ENCODE measurements at places on chromosomes 1 and 21.

GRCh38 chr1:87956750-87957149 is 628.1 kb downstream of the LMO4 start:
- no peak for DNase-seq

- no peak for DNase-seq
Observed at GRCh38 chr1:70318191-70318590, 36.3 kb downstream of the ANKRD13C start.

DNA sequence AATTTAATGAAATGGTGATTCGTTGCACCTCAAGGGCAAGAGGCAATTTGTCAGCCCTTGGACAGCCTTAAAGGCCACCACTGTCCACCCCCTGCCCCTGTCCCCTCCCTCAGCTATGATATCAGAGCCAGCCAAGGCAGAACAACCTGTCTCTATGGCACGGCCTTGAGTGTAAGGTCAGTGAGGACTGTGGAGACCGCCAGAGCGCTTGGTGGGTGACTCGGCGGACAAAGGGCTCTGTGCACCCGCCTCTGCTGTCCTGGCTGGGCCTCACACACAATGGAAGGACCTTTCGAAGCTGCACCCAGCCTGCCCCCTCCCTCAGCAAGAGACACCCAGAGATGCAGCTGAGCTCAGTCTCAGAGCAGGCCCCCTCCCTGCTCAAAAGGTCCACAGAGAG is 50.6 kb downstream of the SDC3 start:
- no peak for DNase-seq

- no peak for DNase-seq
Observed at GRCh38 chr1:94118471-94118870, 2.5 kb downstream of the ABCA4 start.

DNA sequence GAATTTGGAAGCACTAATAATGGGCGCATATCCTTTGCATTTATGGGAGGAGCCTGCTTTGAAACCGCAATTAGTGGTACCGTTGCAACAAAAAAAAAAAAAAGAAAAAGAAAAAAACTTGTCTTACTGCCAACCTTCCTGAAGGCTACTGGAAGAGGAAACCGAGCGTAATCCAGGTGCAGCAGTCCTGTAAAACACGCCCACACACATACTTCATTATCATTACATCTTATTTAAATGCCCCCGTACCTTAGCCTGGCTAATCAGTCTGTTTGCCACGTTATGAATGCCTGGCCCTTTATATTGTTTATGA is 686 bp upstream of the ZNF281 start:
- no peak for DNase-seq

DNA sequence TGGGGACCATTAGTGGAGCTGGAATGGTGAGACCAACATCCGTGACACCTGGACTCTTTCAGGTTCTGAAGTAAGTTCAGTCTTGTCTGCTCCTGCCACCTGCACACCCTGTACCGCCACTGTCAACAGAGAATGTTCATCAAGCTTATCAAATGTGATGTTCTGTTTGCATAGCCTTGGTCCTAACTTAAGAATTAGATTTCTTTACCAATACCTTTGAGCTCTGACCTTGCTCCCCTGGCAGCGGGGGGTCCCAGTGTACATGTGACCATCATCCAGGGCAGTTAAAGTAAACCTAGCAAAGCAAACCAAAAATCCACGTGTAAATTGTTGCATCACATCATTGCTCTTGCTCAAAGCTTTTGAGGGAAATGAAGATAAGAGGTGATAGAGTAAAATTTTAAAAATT is 14.5 kb downstream of the SLC25A33 start:
- DNase-seq: no peak

- DNase-seq: no peak
Observed at GRCh38 chr1:92989253-92989652, 28.0 kb upstream of the DIPK1A start.

DNA sequence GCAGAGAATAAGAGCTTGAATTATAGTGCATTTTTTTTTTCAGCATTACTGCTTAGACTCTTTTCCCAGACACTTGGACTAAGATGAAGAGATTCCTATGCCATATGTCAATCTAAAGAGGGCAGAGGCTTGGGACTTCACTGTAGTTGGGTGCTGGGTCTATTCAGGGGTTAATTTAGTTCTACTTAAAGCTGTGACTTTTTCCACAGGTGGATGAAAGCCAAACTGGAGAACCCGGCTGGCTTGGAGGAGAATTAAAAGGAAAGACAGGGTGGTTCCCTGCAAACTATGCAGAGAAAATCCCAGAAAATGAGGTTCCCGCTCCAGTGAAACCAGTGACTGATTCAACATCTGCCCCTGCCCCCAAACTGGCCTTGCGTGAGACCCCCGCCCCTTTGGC is 104.8 kb downstream of the ATP5PO start:
- DNase-seq: no peak

DNA sequence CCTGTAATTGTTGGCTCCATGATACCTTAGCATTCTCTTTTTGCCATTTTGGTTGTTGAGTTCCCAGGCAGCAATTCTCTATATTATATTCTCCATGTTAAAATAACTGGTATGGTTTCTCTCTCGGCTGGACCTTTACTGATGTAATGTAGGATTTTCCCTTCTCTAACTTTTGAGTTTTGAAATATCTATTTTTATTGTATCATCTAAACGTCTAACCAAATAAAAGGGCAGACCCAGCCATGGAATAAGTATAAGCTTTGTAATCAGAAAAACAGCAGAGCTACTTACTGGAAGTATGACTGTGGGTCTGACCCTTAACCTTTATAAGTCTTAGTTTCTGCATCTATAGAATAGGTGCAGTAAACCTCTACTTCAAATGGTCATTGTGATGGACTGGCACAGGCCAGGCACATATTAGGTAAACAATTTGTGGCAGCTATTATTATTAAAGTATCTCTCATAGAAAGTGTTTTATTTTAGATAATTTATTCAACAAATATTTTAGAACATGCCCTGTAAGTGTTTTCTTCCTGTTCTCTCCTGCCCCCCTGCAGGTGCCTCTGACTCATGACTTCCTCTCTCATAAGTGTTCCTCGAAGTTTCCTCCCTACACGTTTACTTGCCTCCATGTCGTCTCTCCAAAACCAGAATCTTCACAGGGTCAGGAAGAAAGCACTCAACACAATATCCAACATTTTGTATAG is 224.9 kb upstream of the FGGY start:
- no peak for DNase-seq

DNA sequence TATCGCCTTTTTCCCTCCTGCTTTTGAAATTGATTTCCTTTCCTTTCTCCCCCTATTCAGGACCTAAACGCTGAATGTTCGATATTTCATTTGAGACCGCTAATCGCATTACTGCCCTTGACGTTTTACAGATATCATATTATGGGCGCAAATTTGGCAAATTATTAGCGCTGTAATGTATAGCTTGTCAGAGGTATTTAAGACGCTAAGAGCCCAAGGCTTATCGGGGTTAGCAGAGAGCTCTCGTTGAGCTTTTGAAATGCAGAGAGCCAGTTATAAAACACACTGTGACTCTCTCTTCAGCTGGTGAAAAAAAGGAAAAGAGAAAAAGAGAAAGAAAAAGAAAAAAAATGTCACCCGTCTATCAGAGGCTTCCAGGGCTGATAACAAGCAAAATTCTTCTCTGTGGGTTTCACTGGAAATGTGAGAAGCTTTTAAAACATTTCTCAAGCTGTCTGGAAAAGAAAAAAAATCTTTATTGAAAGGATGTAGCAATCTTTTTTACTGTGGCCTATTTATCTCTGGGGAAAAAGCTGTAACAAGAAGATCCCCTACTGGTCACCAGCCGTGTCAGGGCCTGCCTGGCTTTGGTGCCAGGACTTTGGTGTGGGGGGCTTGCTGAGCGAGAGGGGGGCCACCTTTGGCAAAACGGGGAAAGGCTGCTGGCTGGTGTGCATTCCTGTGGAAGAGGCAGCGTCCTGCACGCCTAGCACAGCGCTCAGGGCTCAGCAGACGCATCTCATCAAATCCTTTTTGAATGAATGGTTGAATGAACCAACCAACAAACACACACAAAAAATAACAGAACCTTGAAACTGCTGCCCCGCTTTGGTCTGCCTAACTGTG is 119.8 kb downstream of the RNF220 start:
- no peak for DNase-seq

GRCh38 chr1:228378873-228379460 is 27.7 kb downstream of the TRIM11 start:
- DNase-seq: no peak

- DNase-seq: no peak
Observed at GRCh38 chr1:41412748-41413147, 51.5 kb downstream of the FOXO6 start.

- no peak for DNase-seq
Observed at GRCh38 chr1:74367175-74367813, 132.1 kb downstream of the TNNI3K start.

DNA sequence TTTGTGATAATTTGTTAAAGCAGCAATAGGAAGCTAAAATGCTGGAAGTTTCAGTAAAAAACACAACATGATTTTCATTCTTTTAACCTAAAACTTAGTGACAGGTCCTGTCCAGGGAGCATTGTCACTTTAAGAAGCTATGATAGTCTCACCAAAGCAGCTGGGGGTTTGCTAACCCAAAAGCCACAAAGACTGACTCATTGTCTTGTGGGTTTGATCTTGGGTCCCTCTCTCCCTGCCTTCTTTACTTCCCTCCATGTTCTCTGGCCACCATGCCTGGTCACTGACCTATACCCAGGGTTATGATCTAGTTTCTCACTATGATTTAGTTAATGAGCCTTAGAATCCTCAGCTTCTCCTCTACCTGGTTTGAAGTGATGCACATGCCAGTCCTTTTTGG is 213.5 kb upstream of the PTGFR start:
- DNase-seq: no peak

DNA sequence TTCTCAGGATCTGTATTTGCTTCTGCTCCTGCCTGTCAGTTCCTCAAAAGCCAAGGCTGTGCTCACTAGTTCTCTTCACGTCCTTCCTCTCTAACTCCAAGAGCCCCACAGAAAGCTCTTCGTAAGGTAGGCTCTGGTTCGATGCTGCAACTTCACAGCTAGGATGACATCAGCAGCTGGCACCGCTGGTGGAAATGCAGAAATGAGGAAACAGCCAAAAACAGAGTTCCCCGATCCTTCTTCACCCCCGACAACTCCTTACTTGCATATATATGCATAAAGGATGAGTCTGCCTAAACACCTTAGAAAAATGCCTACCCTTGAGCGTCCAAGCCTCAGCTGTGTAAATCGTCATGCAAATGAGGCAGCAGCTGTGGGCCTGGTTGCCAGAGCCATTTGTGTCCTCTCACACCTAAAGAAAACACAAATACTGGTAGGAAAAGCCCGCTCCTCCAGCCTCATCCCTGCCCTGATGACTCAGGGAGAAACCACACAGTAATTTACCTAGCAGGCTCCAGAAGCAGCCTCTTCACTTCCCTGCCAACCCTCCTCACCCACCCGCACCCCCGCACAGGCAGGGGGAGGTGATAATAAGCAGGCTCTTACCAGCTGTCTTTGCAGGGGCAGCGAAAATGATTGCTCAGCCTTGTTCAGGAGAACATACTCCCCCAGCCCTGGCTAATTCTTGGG is 28.2 kb downstream of the BATF3 start:
- no peak for DNase-seq

DNA sequence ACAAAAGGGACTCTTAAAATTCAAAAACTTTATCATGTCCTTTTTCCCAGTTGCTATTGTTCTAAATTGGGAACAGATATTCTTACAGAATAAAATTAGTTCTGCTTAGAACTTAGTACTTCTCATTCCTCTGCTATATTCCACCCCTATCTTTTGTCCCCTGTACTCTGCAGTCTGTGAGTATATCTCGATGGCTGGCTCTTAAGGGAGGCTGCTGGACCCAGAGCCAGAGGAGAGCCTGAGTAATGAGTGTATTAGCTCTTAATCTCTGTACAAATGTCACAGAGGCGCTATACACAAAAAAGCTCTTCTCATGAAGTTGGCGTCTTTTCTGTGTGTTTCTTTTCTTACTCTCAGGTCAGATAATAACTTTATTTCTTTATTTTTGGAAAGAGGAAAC is 423.4 kb downstream of the ZP4 start:
- DNase-seq: no peak

DNA sequence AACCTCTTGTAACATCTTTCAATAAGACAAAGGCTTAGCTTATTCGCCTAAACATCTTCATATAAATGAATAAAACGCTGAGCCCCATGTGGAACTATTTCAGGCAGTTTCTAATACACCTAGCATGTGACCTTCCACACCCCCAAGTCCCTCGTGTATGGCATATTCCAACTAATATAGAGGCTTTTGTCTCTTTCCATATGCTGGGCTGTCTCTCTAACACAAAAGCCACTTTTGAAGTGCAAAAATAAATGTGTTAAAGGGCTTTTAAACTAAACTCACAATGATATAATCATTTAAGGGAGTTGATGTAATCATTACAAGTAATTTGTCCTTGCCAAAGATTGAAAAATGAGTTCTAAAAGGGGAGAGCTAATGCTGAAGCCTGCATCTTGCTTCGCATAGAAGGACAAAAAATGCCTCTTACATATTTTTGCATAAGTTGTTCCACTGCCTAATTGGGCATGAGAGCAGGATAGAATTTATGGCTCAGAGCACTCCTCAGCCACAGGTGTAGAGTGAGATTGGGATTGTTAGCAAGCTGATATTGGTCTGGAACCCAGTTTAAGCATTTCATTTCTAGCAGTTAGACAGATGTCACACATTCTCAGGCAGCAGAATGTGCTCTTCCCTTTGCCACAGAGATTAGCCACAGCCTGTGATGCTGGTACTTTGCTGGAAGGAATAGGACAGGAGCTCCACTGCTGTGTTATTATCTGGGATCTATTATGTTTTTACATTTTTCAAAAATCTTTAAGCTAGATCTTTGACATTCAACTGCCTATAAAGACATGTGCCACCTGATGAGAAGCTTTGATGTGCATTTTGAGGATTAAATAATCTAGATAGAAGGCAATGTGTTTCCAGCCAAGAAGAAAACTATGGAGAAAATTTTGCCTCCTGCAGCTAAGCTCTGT is 1044.4 kb downstream of the ADGRL2 start:
- no peak for DNase-seq

- peak; percentile 58 for DNase-seq
Observed at GRCh38 chr1:26408604-26409003, 2.0 kb upstream of the LIN28A start.

DNA sequence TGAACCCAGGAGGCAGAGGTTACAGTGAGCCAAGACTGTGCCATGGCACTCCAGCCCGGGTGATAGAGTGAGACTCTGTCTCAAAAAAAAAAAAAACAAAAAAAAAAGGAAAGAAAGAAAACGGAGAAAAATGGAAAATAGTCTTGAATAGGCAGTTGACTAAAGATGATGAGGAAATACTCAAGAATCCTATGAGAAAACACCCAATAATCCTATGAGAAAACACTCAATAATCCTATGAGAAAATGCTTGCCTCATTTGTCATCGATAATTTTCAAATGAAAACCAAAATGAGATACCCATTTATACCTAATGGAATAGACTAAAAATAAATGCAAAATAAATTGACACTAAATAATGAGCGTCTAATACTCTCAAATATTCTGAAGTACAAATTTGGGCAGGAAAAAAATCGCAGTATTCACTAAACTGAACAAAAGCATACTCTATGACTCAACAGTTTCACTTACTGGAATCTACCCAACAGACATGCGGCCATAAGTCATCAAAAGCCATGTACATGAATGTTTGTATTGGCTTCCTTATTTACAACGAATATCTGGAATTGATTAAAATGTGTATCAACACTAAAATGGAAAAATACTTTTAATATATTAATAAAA is 733.9 kb upstream of the CHRM3 start:
- no peak for DNase-seq

- no peak for DNase-seq
Observed at GRCh38 chr1:154403261-154403943, 1.7 kb upstream of the IL6R start.

- no peak for DNase-seq
Observed at GRCh38 chr21:30104241-30104640, 62.4 kb downstream of the CLDN17 start.

GRCh38 chr1:64597113-64597512 is 127.2 kb downstream of the CACHD1 start:
- no peak for DNase-seq

- no peak for DNase-seq
Observed at GRCh38 chr1:154295408-154296235, 23.2 kb downstream of the HAX1 start.

Data from activated T-helper 1 cell treated with Interleukin-2 at 50 U/mL for 16 hours (primary cell).